ENCODE measurements at places on chromosomes 11 and 22. TPM values are rescaled to one million over a fixed set of nuclear protein-coding genes. Genes with fewer than 3 reads are reported as not detected.

GRCh38 chr22:21980547-21980946 is 2.0 kb downstream of the TOP3B start:
- no peak for DNase-seq
- H3K4me1 ChIP-seq, result peaks cover 6% of the 10 kb centered on the region
- H3K27me3 ChIP-seq, result no peaks in the 10 kb centered on the region
- H3K4me3 ChIP-seq, result no peak overlapping the region
- H3K36me3 ChIP-seq, result no peaks in the 10 kb centered on the region
- H3K27ac ChIP-seq, result no peak overlapping the region

The MMP13 gene
- not detected for total RNA-seq

The TIMM10B gene
- total RNA-seq, result 30.7 TPM

The APOA1 gene
- 1.5 TPM for total RNA-seq

The KRTAP5-1 gene
- total RNA-seq, result not detected

All from breast epithelium (tissue), 4 donors.